ENCODE measurements at places on chromosomes 7 and 10. TPM values are rescaled to one million over a fixed set of nuclear protein-coding genes. Genes with fewer than 3 reads are reported as not detected.

DNA sequence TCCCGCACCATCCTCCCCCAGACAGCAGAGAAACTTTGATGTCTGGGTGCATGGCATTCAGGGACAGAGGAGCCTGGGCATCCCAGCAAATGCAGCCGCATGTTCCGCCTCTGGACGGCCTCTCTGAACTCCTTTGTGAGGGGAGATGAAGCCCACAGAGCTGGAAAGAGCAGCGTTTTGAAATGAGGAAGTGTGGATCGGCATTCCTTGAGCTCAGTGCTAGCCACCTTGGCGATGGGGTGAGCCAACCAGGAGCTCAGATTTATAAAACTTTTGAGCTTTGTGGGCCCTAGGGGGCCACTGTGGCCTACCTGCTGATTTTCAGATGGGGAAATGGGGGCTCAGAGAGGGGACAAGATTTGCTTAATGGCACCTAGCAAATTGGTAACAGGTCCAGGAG is 126.4 kb upstream of the TCF7L2 start:
- DNase-seq = no peak

The ABCC2 gene
- 0.07 TPM for total RNA-seq

DNA sequence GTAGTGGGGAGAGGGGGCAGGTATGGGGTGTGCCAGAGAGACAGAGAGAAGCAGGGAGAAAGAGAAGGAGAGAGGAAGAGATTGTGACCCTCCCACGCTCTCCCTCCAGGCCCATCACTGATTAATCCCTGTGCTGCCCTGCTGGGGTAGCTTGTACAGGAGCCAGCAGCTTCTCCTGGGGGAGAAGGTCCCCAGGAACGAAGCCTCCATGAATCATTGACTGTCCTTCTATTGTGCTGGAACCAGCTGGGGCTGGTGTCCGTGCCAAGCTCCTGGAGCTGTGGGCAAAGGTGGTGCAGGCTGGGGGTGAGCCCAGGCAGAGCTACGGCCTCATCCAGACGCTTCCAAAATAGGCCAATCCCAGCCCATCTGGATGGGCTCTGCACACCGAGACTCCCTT is 20.9 kb downstream of the AQP1 start:
- no peak for DNase-seq

The METTL2B gene
- 27.8 TPM for total RNA-seq

The FAM25C gene
- not detected for total RNA-seq

- no peak for DNase-seq
These were observed 1057.5 kb downstream of the GATA3 start for GRCh38 chr10:9111976-9112375.

GRCh38 chr7:124765401-124766352 is at the start of gene GPR37:
TSS of gene GPR37 (minus strand) at chr7:124765792. CDS start at chr7:124764976, 816 bp downstream.
- DNase-seq = no peak
